ENCODE measurements at places on chromosomes 1 and 21. TPM values are rescaled to one million over a fixed set of nuclear protein-coding genes. Genes with fewer than 3 reads are reported as not detected.

CNR2 gene
- total RNA-seq = not detected

GNAT2 gene
- total RNA-seq = 0.34 TPM

HSPB7 gene
- not detected for total RNA-seq

XPR1 gene
- 15.8 TPM for total RNA-seq

AXDND1 gene
- not detected for total RNA-seq

IRF6 gene
- 0.44 TPM for total RNA-seq

SLC16A4 gene
- total RNA-seq = 1.5 TPM
